ENCODE measurements at places on chromosomes 13 and 19. TPM values are rescaled to one million over a fixed set of nuclear protein-coding genes. Genes with fewer than 3 reads are reported as not detected.
A peak's percentile ranks its signal among the peaks of the same experiment; 100 is the strongest.

GRCh38 chr13:55467476-55467875 lies 1673.2 kb upstream of the PRR20A start:
- DNase-seq: no peak

DNA sequence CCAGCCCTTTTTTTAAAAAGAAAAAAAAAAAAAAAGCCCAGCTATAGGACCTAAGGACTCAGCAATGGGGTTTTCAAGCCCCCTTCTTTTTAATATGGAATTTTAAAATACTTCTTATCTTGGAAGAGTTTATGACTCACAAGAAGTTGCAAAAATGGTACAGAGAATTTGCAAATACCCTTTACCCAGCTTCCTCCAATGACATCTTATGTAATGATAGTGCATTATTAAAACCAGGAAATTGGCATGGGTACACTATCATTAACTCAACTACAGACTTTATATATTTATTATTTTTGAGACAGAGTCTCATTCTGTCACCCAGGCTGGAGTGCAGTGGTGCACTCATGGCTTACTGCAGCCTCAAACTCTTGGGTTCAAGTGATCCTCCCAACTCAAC lies 16.1 kb downstream of the TMEM38A start:
- DNase-seq: no peak

DNA sequence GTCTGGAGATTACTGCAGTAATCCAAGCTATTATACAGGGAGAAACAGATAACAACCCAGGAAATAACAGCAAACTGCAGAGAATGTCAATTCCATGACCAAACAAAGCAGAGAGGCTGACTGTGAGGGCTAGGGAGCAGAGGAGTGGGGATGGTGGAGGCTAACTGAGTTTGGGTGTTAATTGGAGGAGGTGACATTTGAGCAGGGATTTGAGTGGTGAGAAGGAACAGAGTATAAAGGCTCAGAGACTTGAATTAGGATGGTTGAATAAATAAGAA lies 3.1 kb downstream of the DMAC2 start:
- no peak for DNase-seq

DNA sequence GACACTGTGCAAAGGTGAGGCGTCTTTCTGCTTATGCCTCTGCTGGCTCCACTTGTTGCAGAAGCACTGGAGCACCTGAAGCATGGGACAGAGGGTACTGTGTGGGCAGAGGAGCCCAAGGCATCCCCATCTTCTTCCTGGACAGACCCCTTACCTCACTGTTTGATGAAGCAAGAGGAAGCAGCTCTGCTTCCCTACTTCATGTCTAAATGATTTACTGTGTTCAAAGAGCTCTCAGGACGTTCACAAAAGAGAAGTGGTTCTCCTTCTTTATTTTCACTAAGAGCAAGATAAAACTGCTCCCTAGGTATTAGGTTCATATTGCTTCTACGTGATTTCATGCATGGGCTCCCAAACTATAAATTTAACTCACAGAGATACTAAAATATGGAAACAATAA lies 1635.4 kb upstream of the SLC10A2 start:
- no peak for DNase-seq

- no peak for DNase-seq
Observed at GRCh38 chr13:113428871-113429607, 24.2 kb downstream of the ADPRHL1 start.

GRCh38 chr19:9937001-9937411 lies 691 bp upstream of the OLFM2 start:
- no peak for DNase-seq

ZNF91 gene
- total RNA-seq: 138 TPM

- DNase-seq: no peak
Observed at GRCh38 chr13:46127358-46128023, 22.7 kb upstream of the CPB2 start.

GRCh38 chr13:33256148-33256840 lies 29.3 kb downstream of the STARD13 start:
- DNase-seq: no peak

LGALS14 gene
- total RNA-seq: not detected

DNA sequence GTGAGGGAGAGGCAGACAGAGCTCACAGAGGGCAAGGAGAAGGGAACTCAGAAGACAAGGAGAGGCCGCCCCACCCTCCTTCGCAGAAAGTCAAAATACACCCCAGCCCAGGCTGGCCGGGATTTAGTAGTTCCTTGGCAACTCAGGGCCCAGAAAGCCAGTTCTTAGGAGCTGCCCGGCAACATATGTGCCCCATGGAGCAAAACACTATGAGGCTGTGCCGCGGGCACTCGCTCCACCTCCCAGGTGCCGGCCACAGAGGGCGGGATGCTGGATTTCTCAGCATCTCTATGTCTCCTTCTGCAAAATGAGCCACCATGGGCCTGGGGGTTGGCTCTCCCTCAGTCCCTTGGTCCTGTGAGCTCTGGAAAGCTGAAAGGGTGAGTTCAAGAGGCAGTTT lies 93.8 kb upstream of the CACNA1A start:
- no peak for DNase-seq

DNA sequence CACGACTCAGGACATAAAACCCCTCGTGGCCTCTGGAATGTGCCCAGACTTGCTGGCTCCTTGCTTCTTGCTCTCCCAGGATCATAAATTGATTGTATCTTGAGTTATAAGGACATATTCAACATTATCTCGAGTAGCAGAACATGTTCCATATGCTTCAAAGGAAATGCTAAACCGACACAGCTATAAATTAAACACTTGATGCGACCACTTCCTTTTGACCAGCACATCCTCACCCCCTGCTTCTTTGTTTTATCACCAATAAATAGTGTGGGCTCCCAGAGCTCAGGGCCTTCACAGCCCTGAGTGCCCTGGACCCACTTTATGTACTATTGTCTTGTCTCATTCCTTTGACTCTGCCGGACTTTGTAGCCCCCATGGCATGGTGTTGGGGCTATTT lies 157.0 kb upstream of the PABPC3 start:
- DNase-seq: no peak

GRCh38 chr19:51594774-51595109 lies 23.7 kb downstream of the ZNF175 start:
- DNase-seq: no peak

GRCh38 chr19:23095418-23095817 lies 21.4 kb upstream of the ZNF730 start:
- DNase-seq: no peak

CXCL17 gene
- total RNA-seq: not detected

- no peak for DNase-seq
Observed at GRCh38 chr13:77836423-77836822, 82.2 kb downstream of the EDNRB start.

- DNase-seq: no peak
Observed at GRCh38 chr13:72346716-72347115, 380.7 kb downstream of the MZT1 start.

GNA15 gene
- 2.2 TPM for total RNA-seq

DNA sequence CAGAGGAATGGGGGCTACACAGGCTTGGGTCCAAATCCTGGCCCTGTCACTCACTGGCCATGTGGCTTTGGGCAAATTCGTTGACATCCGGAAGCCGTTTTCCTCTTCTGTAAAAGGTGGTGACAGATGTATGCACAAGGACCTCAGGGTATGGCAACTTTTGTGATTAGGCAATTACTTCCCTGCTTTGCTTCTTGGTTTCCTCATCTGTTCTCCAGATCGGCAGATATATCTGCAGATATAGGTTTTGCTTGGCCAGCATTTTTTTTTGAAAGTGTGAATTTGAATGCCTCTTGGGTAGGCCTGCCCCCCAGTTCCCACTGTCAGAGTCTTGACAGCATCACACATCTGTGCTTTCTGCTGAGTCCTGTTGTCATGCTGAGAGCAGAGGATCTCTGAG lies 17.7 kb downstream of the TMEM272 start:
- no peak for DNase-seq

ZNF560 gene
- not detected for total RNA-seq

DNA sequence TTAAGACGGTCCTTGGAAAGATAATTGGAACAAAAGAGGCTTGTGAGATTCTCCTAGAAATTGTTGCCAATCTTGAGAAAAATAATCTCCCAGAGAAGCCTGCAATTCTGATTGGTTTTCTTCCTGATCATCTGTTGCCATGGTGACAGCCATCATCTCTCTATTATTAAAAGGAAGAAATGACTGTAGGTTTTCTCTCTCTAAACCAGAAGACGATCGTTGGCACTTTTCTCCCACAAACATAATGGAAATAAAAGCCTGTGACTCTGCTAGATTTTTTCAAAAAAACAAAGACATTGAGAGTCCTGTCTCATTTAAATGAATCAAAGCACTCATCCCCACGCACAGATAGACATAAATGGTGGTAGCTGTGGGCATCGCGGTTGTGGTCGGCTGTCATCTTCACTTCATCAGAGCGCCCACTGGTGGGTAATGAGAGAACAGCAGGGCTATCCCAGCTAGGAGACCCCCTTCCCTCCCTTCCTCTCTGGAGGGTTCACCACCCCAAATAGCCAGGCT lies 21.7 kb upstream of the CALM3 start:
- no peak for DNase-seq

DNA sequence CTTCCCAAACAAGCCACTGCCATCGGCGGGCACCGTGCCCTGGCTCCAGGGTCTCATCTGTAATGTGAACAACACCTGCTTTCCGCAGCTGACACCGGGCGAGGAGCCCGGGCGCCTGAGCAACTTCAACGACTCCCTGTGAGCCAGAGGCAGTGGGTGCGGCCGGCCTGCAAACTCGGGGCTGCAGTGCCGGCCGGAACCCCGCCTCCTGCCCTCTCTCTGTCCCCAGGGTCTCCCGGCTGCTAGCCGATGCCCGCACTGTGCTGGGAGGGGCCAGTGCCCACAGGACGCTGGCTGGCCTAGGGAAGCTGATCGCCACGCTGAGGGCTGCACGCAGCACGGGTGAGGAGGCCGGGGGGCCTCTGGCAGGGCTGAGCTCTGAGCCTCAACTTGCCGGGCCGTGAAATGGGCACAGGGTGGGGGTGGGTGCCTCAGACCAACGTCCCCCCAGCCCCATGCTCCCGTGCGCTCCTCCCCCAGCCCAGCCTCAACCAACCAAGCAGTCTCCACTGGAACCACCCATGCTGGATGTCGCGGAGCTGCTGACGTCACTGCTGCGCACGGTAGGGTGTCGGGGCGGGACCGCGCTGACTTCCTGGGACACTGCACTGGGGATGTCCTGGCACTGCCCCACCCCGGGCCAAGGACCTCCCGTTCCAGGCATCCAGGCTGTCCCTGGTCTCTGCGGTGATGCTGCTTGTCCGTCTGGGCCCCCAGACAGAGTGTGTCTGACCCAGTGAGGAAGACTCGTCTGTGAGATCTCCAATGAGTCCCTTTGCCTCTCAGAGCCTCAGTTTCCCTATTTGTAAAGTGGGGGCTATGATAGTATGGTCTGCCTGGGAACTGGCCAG lies 2.2 kb downstream of the ABCA7 start:
- DNase-seq: no peak

ZNF177 gene
- 3.0 TPM for total RNA-seq

DNA sequence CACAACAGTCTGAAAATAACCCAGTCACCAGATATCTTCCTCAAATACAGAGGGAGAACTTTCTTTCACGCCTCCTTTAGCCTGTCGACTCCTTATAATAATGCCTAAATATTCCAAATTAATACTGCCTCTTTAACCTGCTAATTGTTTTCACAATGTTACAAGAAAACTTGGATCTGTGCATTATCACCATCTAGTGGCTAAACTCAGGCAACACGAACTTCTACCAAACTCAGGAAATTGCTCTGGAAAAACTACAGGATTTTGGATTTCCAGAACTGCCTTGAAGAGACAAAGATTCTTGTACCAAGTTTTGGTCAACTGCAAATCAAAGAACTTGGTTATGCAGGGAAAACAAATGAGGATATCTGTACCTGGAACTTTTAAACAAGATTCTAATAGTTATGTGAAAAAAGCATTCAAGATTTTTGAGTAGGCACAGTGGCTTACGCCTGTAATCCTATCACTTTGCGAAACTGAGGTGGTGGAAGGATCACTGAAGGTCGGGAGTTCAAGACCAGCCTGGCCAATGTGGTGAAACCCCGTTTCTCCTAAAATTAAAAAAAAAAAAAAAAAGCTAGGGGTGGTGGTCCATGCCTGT lies 10.8 kb downstream of the CLN5 start:
- no peak for DNase-seq

- DNase-seq: no peak
Observed at GRCh38 chr19:48186015-48186414, 15.5 kb downstream of the ZSWIM9 start.

TNFSF9 gene
- 0.22 TPM for total RNA-seq

SHKBP1 gene
- total RNA-seq: 31.5 TPM

DNA sequence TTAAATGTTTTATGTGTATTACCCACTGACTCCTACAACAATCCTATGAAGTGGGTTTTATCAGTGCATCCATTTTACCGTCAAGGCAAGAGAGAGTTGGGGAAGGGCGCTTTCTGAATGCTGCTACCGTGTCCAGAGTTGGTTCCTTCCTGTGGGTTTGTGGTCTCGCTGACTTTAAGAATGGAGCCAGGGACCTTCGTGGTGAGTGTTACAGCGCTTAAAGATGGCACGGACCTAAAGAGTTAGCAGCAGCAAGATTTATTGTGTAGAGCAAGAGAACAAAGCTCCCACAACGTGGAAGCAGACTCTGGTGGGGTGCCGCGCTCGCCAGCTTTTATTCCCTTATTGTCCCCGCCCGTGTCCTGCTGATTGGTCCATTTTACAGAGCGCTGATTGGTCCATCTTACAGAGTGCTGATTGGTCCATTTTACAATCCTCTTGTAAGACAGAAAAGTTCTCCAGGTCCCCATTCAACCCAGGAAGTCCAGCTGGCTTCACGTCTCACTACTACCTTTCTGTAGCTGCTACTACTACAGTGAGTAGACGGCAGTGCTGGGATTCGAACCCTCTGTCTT lies 6.1 kb downstream of the OSCAR start:
- no peak for DNase-seq

DNA sequence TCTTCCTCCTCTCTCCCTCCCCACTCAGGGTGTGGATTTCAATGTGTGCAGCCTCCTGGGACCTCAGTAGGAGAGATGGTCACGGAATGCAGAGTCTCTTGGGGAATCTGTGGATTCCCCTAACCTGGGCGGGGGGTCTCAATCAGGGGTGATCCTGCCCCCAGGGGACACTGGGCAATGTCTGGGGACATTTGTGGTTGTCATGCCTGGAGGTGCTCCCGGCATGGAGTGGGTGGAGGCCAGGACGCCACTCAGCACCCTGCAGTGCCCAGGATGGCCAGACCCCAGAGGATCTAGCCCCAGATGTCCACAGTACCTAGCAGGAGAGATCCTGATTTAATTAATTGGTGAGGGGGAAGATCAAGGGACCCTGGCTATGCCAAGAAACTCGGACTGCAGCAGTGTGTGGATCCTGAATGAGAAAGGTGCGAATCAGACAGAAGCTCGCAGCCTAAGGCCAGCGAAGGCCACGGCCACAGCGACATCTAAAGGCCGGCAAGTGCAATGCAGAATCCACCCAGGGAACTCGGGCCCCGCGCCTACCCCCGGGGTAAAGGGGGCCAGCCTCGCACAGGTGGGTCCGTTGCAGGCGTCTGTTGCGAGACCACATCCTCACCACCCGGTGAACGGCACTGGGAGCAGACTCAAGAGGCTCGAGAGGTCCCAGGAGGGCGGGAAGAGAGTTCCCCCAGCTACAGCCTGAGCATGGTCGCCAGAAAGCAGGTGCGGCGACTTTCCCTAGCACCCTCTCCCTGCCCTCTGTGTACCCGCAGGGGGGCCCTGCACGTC lies 88.8 kb downstream of the GNG7 start:
- DNase-seq: peak; percentile 53

Measured in heart right ventricle (tissue), 16 donors.